ENCODE measurements at places on chromosomes 7 and 10.

GRCh38 chr10:82934947-82935346, 1060.0 kb downstream of the NRG3 start:
- no peak for DNase-seq

- DNase-seq = no peak
These were observed 149.8 kb upstream of the PRKCQ start for GRCh38 chr10:6729861-6730344.

GRCh38 chr7:126449611-126450268, 803.0 kb downstream of the GRM8 start:
- DNase-seq = no peak

GRCh38 chr10:75400771-75401568, 594 bp downstream of the ZNF503 start:
- DNase-seq = no peak

DNA sequence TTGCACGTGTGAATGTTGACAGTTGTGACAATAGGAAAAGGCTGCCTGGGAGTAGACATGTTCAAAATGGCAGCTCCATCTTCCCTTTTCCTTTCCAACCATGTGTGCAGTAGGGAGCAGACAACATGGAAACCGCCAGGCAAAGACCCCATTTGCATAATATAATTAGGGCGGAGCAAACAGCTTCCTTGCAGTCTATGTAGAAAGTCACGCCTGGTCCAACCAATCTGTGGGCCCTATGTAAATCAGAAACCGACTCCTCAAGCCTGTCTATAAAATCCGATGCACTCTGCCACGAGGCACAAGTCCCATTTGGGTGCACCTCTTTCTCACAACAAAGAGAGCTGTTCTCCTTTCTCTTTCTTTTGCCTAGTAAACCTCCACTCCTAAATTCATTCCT, 19.6 kb downstream of the NEBL start:
- no peak for DNase-seq

GRCh38 chr10:22764639-22765038, 50.3 kb upstream of the PIP4K2A start:
- no peak for DNase-seq

- no peak for DNase-seq
These were observed 292.9 kb downstream of the PTEN start for GRCh38 chr10:88156341-88156740.

- DNase-seq = no peak
These were observed 96.0 kb downstream of the GPR85 start for GRCh38 chr7:112990624-112991023.

DNA sequence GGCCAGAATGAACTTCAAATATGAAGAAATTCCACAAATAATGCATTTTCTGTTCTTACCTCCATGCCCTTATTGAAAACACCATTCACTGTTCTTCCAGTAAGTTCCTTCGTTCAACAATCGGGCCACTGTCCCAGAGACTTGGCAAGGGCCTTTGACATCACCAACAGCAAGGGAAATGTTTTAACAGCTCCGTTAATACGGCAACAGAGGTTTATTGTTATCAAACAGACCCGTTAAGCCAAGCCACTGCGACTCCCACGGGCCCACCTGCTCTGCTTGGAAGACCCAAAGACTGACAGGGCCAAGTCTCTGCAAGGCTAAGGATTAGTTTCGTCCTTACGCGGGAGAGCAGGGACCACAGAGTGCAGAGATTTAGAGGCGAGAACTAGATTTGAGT, 43.4 kb upstream of the LYZL1 start:
- DNase-seq = no peak

GRCh38 chr10:11603741-11604140, 7.7 kb downstream of the USP6NL start:
- no peak for DNase-seq

DNA sequence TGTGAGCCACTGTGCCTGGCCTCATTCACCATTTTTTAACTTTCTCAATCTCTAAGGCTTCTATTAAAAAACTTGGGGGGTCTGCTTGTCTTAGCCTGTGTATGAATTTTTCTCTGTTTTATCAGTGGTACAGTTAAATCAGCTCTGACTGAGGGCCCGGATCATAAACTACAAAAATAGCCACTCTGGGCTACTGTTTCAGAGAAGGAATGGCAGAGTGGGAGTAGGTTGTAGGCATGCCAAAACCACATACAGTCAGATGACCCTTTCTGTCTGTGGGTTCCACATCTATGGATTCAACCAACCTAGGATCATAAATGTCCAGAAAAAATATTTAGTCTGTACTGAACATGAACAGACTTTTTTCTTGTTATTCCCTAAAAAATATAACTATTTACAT, 21.3 kb downstream of the TBC1D12 start:
- no peak for DNase-seq

GRCh38 chr10:22652988-22653481, 61.3 kb downstream of the PIP4K2A start:
- peak; percentile 69 for DNase-seq

DNA sequence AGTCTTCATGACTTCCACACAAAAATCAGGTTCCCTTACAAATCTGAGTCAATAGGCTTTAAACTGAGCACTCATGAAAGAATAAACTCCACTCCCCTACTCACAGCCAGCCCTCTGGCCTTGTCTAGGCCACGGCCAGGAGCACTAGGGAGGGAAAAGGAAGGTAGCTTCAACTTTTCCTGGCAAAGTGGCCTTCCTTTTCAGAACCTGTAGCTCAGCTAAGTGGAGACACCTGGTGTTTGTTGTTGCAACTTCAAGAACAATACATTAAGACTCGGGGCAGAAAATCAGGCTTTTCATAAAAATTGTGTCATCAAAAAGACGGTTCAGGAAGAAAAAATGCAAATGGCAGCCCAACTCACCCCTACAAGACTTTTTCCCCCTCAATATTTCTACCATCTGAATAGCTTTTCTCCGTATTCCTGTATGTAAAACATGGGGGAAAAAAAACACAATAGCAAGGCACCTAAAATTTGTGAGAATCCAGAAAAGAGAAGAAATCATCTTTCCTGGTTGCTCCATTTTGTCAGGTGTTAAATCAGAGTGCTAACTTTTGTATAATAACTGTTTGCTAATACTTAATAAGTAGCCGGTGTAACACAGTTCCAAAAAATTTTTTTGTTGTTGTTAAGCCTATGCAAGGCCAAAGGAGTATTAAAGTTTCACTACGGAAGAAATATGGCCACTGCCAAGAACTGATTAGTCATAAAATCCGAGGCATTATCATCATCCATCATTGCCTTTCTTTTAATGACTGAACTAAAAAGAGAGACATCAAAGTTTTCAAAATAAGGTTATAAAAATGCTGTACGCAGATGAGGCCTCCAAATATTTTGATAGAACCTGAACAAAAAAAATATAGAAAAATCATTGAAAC, 66.2 kb upstream of the ARID5B start:
- peak; percentile 17 for DNase-seq
